ENCODE measurements at places on chromosomes 7 and 10.

DNA sequence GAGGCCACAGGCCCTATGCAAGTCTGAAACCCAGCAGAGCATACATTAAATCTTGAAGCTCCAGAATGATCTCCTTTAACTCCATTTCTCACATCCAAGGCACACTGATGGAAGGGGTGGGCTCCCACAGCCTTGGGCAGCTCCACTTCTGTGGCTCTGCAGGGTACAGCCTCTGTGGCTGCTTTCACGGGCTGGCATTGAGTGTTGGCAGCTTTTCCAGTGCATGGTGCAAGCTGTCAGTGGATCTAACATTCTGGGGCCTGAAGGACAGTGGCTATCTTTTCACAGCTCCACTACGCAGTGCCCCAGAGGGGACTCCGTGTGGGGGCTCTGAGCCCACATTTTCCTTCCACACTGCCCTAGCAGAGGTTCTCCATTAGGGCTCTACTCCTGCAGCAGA lies 265.7 kb upstream of the MAGI2 start:
- no peak for DNase-seq

DNA sequence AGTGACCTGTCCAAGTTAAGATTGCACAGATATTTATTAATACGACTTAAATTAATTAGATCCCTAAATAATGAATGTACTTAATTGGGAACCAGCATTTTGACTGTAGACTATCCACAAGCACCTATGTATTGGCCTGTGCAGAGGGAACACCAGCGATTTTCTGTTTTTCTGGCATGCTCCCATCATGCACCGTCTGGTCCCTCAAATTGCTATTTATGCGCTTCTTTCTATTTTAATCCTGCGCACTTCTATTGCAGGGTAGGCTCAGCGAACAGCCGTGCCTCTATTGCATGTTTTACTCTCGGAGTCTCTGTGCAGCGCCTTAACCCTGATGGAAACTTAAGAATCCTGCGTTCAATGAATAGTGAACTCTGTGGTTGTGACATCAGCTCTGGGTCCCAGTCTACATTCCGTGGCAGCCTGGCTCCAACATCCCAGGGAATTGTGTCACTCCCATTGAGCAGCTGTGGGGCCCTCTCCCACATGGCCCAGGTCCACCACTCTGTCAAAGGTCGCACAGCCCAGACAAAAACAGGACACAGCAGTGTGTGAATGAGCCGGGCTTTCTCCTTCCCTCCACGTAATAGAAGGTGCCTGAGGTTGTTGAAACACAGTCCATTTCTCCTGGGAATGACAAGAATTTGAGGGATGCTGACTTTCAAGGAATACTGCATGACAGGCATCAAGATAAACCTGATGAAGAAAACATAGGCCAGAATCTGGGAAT lies 239.7 kb upstream of the KLF6 start:
- DNase-seq, result no peak

- DNase-seq, result no peak
These were observed at the start of gene CPA4 for GRCh38 chr7:130292682-130293257. TSS of gene CPA4 (plus strand) at chr7:130293161. CDS start at chr7:130293181, 20 bp downstream.

GRCh38 chr10:21518641-21519396 lies 6.7 kb downstream of the SKIDA1 start:
- no peak for DNase-seq

DNA sequence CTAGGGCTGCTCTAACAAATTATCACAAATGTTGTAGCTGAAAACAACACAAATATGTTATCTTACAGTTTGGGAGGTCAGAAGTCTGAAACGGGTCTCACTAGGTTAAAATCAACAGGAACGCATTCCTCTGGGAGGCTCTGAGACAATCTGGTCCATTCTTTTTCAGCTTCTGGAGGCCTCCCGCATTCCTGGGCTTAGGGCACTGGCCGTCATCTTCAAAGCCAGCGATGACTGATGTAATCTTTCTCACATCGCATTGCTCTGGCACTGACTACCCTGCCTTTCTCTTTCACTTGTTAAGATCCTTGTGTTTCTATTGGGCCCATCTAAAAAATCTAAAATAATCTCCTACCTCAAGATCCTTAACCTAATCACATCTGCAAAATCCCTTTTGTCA lies 1071.5 kb upstream of the C7orf33 start:
- no peak for DNase-seq

GRCh38 chr7:57399972-57400371 lies 50.0 kb upstream of the ZNF716 start:
- DNase-seq, result no peak

DNA sequence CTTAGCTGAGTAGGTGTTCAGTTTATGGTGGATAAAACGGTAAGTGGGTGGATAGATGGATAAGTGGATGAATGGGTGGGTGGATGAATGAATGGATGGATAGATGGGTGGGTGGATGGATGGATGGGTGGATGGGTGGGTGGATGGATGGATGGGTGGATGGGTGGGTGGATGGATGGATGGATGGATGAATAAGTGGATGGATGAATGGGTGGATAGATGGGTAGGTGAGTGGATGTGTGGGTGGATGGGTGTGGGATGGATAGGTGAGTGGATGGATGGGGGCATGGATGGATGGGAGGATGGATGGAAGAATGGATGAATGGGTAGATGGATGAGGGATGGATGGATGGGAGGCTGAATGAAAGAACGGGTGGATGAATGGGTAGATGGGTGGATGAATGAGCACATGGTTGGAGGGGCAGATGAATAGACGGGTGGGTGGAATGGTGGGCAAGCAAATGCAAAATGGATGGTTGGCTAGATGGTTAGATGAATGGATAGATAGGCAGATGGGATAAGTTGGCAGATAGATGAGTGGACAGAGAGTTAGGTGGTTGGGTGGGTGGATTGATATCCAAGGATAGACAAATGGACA lies 25.7 kb downstream of the ELN start:
- no peak for DNase-seq

GRCh38 chr7:127887096-127887495 lies 144.1 kb downstream of the LRRC4 start:
- DNase-seq, result no peak

GRCh38 chr7:9608560-9608959 lies 1175.2 kb downstream of the NXPH1 start:
- DNase-seq, result no peak

- DNase-seq, result no peak
These were observed 8.5 kb downstream of the SFTPD start for GRCh38 chr10:79940431-79940830.
